ENCODE measurements at places on chromosomes 16 and 17. TPM values are rescaled to one million over a fixed set of nuclear protein-coding genes. Genes with fewer than 3 reads are reported as not detected.

DNA sequence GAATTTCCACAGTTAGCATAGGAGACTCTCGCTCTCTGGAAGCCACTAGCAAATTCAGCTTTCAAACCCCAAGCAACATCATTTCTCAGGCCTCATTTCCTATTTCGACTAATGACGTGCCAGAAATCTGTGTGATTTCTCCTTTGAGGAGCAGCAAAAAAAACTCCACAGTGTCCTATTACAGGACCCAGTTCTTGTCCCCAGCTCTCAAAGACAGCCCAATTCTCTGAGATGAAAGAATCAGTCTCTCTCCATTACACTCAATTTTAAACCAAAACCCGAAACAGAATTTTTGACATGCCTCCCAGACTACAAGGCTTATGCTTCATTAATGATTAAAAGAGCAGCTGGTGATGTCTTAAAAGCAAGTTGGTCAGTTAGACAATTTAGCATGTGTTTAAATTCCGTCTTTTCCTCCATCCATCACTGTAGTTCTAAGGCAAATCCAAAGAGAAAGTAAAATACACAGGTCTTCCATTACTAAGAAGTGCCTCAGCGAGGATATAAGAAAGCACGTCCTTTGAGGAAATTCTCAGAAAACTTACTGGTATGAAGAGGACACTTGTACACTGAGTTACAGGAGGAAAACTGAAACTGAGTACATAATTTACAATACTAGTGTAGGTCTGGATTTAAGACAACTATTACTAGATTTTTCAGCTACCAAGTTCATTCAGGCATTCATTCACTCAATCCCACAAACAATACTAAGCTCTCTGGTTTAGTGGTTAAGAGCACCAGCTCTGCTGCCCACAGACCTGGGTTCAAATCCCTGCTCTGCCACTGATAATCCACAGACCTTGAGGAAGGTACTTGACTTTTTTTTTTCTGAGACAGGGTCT is 12.5 kb downstream of the TOM1L2 start:
- DNase-seq = no peak

Gene CNGB1
- not detected for total RNA-seq

GRCh38 chr17:4469552-4469951 is 29.1 kb upstream of the SPNS2 start:
- no peak for DNase-seq

Gene SUZ12
- 17.3 TPM for total RNA-seq

- DNase-seq = peak; percentile 63
Observed at GRCh38 chr16:23597003-23597756, 1.1 kb upstream of the NDUFAB1 start.

DNA sequence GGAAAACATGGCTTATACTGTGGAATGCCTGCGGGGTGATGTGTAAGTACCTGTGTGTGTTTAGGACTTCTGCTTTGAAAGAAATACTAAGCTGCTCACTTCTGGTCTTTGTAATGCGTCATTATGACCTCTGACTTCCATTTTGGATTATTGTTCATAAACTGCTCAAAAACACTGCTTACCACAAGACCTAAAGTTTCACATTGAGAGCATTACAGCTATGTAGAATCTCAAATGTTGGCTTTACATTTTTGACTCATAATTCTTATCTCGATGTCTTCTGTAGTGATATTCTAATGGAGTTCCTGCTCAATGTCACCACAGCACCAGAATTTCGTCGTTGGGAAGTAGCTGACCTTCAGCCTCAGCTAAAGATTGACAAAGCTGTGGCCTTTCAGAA is 9.3 kb downstream of the UQCRC2 start:
- no peak for DNase-seq

DNA sequence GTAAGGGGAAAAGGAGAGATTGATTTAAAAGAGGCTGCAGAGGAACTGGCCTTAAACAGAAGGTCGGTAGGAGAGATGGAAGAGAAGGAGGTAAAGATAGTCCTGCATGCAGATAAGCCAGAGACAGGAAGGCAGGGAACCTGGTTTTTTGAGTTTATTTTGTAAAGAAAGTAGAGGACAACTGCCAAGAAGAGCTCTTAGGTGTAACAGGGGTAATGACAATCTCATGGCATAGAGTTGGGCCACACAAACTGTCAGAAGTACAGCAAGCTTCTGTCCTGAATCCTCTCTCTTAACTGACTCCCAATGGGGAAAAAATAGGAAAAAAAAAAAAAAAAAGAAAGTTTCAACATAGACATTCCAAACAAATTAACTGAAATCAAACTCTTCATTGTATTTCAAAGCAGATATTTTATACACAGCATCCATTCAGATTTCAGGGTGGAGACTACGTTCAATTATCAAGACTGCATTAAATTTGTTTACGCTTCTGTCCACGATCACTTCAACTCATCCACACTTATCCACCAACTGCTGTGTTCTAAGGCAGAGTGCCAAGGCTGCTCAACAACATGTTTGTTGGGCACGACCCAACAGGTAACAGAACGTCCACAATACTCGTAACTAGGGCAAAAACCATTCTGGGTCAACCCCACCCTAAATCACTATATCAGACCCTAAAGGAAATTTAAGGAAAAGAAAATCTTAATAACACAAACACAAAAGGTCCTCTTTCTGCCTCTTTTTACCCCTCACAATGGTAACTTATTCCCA is 34.9 kb downstream of the USP31 start:
- no peak for DNase-seq

GRCh38 chr16:21260870-21261791 is 17.0 kb downstream of the CRYM start:
- no peak for DNase-seq

DNA sequence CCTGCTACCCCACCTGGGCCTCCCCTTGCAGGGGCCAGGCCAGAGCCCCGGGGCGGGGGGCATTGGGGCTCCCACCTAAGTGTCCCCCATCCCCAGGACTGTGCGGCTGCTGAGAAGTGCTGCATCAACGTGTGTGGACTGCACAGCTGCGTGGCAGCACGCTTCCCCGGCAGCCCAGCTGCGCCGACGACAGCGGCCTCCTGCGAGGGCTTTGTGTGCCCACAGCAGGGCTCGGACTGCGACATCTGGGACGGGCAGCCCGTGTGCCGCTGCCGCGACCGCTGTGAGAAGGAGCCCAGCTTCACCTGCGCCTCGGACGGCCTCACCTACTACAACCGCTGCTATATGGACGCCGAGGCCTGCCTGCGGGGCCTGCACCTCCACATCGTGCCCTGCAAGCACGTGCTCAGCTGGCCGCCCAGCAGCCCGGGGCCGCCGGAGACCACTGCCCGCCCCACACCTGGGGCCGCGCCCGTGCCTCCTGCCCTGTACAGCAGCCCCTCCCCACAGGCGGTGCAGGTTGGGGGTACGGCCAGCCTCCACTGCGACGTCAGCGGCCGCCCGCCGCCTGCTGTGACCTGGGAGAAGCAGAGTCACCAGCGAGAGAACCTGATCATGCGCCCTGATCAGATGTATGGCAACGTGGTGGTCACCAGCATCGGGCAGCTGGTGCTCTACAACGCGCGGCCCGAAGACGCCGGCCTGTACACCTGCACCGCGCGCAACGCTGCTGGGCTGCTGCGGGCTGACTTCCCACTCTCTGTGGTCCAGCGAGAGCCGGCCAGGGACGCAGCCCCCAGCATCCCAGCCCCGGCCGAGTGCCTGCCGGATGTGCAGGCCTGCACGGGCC is 1.9 kb downstream of the WFIKKN1 start:
- no peak for DNase-seq

DNA sequence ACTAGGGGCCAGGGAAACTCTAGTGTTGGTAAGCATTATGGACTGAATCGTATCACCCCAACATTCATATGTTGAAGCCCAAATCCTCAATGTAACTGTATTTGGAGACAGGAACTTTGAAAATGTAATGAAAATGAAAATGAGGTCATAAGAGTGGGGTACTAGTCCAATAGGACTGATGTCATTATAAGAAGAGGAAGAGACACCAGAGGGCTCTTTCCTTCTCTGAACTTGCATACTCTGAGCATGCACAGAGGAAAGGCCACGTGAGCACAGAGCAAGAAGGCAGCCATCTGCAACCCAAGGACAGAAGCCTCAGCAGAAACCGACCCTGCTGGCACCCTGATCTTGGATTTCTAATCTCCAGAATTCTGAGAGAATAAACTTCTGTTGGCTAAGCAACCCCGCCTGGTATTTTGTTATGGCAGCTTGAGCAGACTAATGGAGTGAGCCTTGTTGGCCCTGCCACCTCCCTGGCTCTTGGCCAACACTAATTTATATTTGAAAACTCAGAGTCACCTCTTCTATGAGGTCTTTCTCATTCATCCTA is 273.4 kb downstream of the NTN1 start:
- DNase-seq = no peak

GRCh38 chr16:70522216-70523075 is 908 bp downstream of the COG4 start:
- no peak for DNase-seq

Gene TBC1D10B
- 23.4 TPM for total RNA-seq

DNA sequence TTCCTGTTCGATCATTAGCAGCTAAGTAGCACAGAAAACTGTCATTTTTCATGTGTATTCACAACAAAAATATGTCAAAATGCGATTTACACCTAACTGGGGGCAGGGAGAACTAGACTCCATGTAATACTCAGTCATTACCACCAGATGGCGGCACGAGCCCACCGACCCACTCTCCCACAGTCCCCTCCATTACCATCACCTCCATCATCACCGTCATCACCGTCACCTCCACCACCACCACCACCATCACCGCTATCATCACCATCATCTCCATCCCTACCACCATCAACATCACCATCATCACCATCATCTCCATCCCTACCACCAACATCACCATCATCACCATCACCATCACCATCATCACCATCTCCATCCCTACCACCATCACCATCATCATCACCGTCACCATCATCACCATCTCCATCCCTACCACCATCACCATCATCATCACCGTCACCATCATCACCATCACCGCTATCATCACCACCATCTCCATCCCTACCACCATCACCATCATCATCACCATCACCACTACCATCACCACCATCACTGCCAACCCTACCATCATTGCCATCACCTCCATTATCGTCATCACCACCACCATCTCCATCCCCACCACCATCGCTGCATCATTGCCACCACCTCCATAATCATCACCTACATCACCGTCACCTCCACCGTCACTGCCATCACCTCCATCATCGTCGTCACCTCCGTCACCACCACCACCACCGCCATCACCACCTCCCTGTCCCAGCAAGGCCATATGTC is 14.4 kb downstream of the NDUFAF8 start:
- DNase-seq = no peak

DNA sequence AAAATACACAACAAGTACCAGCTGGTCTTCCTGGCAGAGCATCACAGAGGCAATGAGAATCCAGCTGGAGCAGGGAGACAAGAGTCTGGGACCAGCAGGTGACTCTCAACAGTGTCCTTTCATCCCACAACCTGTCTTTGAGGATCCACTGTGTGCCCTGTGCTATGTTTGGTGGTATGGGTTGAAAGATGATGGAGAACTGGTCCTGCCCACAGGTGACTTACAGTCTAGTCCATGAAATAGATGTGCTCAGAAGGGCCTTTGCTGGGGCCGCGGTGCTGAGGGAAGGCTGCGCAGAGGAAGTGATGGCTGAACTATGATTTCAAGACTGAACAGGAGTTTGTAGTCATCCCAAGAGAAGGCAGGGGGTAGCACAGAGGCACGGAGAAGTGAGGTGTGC is 17.9 kb downstream of the WNT3 start:
- no peak for DNase-seq

DNA sequence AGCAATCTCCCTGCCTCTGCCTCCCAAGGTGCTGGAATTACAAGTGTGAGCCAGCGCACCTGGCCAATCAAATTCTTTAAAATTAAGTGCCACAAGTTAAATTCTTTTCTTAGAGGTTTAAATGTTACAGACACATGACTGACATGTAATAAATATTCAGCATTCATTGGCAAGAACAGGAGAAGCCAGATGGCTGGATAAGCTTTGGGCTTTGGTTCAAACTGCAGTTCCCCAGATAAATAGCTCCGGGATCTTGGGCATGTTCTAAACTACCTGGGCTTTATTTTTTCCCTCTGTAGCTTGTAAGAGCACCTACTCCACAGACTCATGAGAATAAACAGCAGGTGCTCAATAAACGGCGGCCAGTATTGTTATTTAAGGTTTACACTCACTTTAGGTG is 34.1 kb downstream of the ABAT start:
- no peak for DNase-seq

DNA sequence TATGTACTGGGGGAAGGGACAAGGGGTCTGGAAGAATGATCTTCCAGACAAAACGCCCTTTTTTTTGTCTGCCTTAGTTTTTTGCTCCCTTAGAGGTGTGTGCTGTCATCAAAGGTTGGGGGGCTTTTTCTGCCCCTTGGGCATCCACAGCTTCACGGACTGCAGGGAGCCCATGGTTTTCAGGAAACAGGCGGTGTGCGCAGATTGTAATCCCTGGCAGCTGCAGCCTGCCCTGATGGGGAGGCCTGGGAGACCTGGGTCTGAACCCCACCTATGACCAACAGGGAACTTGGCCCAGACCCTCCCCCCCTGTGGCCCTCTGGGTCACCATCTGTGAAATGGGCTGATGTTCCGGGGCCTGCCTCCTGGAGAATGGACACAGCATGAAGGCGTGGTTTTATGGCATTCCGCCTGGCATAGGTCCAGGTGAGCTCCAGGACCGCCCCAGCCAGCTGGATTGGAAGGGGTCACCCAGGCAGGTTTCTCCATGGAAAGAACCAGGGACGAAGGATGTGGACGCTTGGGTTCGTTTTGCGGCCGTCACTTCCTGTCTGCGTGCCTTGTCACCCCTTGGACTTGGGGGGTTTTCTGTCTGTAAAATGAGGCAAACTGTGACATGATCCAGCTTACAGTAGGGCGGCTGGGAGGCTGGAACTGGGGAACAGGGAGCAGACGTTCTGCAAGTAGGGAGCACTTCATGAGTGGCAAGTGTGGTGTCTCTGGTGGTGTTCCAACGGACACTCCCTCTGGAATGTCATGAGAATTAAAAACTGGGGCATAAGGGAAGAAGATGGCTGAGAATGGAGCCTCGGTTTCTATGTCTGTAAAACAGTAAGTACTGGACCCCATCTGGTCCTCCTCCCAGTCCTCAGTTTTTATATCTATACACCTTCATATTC is 1.5 kb downstream of the CPNE2 start:
- DNase-seq = no peak

DNA sequence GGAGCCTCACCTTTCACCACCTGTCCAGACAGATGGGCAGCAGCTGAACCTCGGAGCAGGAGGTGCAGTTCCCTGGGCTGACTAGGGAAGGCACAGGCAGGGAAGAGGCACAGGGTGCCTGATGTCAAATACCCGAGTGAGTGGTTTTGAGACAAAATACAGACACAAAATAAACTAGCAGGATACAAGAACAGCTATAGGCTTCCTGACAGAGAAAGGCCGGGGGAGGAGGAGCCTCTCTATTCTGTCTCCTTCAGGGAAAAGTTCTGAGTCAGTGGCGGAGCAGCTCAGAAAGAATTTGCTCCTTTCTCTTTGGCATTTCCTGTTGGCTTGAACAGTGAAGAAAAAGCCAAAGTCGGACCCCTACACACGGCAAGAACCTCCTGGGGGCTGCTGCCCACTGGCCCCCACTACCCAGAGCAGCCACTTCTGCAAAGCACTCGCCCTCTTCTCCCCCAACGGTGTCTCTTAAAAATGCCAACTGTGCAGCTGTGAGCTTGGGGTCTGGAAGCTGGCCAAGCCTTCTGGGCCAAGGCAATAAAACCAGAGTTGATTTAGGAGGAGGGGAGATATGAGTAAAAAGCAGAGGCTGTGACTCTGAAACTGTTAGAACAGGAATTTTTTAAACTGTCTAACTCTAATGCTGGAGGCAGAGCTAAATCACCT is 14.4 kb upstream of the FAAP100 start:
- DNase-seq = peak; percentile 91

Data from right cardiac atrium (tissue), 5 donors.